ENCODE measurements at places on chromosomes 6 and 20.

DNA sequence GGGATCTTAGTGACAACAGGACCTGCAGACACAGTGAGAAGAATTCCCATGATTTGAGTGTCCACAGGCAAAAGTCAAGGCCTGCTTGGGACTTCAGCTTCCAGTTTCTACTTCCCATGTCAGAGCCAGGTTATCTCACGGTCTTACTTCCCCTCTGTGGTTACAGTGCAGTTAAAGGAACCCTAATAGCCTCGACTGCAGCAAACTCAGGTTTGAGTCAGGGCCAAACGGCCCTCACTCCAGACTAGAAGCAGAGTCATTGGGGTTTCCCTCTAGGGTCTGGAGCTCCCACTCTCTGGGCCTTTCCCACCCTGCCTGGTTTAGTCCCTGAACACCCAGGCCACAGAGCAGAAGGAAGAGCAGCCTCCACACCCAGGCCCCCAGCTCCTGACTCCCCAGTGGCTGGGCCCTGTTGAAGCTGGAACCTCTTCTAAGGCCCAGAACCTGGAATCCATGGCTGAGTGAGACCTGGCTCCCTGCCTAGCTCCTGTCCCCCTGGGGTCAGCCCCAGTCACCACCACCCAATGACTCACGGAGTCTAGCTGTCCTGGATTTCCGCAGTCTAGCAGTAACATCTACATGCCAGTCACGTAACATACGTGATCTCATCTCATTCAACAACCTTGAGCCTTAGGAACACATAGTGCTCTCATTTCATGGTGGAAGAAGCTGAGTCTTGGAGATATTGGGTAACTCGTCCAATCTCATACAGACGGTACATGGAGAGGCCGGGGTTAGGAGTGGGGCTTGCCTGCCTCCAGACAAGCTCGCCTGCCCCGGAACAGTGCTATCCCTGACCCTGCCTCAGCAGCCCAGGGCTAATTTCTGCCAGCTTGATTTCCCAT, 9.2 kb upstream of the GHRH start:
- DNase-seq, result peak; percentile 21

DNA sequence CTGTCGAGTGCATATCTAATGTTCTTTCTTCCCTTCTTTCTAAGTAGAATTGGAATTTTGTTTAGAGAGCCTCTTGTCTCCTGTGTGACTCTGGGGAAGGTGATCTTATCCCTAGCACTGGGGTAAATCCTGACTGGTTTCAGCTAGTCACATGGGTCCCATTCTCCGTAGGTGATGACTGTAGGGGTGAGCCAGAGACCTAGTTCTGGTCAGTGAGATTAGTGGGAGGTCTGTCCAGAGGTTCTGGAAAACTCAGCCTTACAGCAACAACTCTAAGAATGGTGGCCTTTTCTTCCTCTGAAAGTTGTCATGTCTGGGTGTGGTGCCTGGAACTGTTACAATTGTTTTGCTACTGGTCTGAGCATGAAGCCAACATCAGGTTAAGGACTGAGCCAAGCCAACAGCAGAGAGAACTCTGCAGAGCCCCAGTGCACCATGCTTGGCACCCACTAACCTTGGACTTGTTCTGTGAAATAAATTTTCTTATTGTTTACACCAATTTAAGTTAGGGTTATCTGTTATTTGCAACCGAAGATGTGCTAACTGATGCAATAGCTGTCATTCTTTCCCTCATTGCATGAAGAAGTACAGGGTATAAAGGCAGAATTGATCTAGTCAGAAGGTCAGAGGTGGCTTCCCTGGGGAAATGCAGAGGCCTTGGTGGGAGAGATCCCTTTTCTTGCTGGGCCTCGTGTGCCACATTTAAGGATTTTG, 56.8 kb upstream of the TULP4 start:
- DNase-seq, result no peak

GRCh38 chr6:158816803-158817727, 2.1 kb downstream of the EZR start:
- DNase-seq, result peak; percentile 60

GRCh38 chr6:118974790-118975189, 39.8 kb upstream of the MCM9 start:
- DNase-seq, result no peak

DNA sequence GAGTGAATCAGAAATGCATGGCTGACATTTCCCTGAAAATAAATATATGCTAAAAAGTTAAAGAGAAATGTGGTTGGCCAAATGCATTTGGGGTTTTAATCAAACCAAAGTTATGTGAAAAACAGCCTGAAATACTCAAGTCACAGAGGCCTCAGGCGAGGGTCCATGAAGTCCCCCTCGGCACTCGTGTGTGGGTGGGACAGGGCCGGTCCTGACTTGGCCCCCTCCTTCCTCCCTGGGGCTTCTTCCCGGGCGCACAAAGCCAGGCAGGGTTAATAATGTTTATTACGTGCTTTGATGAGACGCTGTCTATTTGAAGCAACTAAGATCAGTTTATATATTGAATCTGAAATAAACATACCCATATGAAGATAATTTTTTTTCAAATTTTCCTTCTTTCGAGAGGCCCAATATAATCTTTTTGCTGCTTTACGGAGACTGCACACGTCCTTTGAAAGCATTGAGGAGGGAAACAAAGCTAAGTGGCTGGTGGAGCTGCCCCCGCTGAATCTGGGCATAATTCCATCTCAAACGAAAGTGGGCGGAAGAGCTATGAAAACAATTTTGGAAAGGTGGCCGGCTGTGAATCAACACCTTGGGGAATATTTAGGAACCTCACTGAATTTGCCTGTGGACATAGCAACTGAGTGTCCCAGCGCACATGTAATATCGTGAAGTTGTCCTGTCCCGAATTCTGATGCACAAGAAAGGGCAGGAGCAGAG, 55.8 kb upstream of the SMOC2 start:
- DNase-seq, result no peak

GRCh38 chr6:156790711-156791319, 13.6 kb downstream of the ARID1B start:
- DNase-seq, result no peak

- no peak for DNase-seq
These were observed 456.9 kb upstream of the ID4 start for GRCh38 chr6:19380293-19380692.

GRCh38 chr6:92827104-92827503, 592.3 kb downstream of the EPHA7 start:
- no peak for DNase-seq

- no peak for DNase-seq
These were observed 80.4 kb upstream of the RIPOR2 start for GRCh38 chr6:25016014-25016720.

DNA sequence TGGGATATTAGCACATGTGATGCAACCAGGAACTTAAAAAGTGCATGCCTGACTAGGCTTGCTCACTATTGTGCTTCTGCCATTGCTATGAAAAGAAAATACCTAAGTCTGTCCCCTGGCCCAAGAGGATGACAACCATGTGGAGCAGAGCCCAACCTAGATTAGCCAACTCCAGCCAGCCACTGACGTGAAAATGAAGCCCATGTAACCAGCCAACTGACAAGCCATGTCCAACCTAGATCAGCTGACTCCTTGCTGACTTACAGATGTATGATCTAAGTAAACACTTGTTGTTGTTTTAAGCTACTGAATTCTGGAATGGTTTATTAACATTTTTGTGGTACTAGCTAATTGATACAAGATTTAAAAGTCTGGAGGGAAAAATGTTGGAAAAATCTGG, 47.5 kb downstream of the PIGU start:
- DNase-seq, result no peak

- no peak for DNase-seq
These were observed 40.9 kb downstream of the OVOL2 start for GRCh38 chr20:18016772-18017171.

DNA sequence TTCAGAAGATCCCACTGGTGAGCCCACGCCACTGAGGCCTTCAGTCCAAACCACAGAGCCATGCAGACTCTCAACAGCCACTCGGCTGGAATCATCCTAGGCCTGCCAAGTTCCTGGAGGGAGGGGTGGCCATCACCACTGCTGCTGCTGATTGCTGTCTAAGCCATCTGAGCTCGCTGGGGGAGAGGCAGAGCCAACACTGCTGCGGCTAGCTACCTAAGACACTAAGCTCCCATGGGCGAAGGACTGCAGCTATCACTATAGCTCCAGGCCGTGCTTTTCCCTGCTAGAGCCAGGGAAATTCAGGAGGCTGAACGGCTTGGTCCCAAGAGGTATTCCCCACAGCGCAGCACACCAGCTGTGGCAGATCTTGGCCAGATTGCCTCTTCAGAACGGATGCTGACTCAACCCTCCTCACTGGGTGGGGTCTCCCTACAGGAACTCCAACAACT, 73.6 kb downstream of the TBC1D32 start:
- no peak for DNase-seq

- no peak for DNase-seq
These were observed 272.6 kb downstream of the TSHZ2 start for GRCh38 chr20:53244711-53245110.

- peak; percentile 60 for DNase-seq
These were observed 684 bp downstream of the PAQR8 start for GRCh38 chr6:52362443-52363227.

GRCh38 chr6:32974541-32975308, 6.3 kb downstream of the BRD2 start:
- no peak for DNase-seq

GRCh38 chr6:62746968-62747367, 460.9 kb upstream of the KHDRBS2 start:
- DNase-seq, result no peak

DNA sequence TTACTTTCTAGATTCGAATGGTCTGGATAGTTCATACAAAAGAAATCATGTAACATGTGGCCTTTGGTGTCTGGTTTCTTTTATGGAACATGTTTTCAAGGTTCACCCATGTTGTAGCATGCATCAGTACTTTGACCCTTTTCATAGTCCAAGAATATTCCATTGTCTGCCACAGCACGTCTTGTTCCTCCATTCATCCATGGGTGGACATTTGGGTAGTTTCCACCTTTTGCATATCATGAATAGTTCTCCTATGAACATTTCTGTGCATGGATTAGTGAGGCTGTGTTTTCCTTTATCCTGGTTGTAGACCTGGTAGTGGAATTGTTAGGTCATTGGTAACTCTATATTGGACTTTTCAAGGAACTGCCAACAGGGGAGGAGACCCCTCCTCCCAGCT, 31.7 kb downstream of the GSTA3 start:
- DNase-seq, result no peak

DNA sequence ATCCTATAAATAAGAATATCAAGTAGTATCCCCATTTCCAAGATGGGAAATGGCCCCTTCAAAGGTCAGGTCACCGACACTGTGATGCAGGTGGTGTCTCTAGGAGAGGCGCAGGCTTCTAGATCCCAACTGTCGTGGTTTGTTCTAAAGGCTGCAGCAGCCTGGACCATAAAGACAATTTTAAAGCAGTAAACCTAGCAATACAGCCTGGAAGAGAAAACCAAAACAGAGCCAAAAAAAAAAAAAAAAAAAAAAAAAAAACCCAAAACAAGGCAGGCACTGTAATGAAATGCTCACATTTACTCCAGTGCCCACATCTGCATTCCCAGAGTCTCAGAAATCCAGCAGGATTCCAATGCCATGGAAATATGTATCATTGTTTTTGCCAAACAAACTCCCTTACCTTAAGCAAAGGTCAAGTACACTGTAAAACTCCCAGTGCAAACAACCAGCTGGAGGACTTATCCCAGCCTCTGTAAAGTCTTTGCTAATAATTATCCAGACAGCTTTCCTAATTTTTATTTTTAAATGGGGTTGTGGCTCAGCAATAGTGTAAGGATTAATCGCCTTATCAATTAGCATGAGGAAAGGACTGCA, 98.2 kb downstream of the PSMG4 start:
- DNase-seq, result no peak

- peak; percentile 85 for DNase-seq
These were observed 402.9 kb upstream of the RUNX2 start for GRCh38 chr6:44925100-44925739.

GRCh38 chr6:78746457-78746856, 120.9 kb upstream of the IRAK1BP1 start:
- no peak for DNase-seq

GRCh38 chr6:166955865-166956443, 396 bp downstream of the RNASET2 start:
- no peak for DNase-seq

DNA sequence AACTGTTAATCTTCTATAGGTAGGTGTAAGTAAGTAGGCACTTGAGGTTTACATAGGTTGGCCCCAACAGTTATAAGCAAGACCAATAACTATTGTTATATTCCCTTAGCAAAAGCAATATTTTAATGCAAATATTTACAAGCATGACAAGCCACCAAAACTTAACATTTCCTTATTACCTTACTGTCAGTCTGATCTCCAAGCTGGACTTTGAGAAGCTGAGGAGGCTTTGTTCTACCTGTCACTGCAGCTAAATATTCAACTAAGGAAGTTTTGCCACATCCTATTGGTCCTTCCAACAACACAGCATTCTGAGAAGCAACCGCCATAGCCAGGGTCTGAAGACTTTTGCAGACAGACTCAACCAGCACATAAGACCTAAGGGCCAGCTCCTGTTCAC, 29.6 kb downstream of the MDN1 start:
- DNase-seq, result no peak

DNA sequence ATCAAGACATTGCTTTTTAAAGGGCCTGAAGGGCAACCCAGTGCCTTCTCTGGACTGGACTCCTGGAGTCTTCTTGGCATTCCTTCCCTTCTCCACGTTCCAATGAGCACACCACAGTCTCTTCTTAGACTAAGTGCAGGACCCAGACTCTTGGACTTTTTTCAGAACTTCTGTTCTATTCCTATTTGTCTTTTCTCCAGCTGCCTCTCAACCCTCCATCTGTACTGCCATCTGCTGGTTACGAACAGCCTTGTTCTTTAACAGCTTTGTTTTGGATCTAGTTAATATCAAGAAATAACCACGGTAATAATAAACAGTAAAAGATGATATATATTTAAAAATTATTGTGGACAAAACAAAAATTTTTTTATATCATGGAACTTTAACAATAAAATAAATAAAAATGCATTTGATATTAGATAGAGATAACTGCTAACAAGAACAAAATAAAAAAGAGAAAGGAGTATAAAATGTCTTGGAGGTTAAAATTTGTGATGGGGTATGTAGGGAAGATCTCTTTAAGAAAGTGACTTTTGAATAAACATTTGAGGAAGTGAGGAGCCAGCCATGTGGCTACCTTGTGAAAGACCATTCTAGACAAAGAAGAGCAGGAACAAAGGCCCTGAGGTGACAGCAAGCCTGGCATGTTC, 105.1 kb upstream of the HCRTR2 start:
- no peak for DNase-seq

DNA sequence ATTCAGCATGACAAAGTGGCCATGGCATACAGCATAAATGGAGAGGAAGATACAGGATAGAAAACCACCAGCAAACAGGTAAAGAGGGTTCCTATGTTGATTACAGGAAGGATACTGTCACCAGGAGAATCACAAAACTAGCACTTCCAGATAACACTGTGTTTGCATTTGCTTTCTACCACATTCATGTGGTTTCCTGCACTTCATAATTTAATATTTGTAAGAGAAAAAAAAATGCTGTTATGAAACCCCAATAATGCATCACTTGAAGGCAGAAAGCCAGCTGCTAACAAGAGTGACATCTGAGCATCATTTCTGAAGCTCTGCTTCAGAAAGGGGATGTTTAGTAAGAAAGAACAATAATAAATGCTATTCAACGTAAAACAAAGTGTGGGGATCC, 106.6 kb downstream of the ATXN1 start:
- DNase-seq, result peak; percentile 55

- DNase-seq, result no peak
These were observed 228.6 kb upstream of the ID4 start for GRCh38 chr6:19608546-19608945.

- DNase-seq, result no peak
These were observed 104.4 kb upstream of the PRL start for GRCh38 chr6:22401206-22401605.

GRCh38 chr20:48786951-48787705, 40.7 kb downstream of the PREX1 start:
- DNase-seq, result no peak

GRCh38 chr6:41894366-41895299, 542 bp downstream of the USP49 start:
- no peak for DNase-seq

All from CD4-positive, alpha-beta T cell treated with Interleukin-12 subunit alpha and Interleukin-12 subunit beta, for 1 hour (primary cell).